ENCODE measurements at places on chromosomes 13 and 19. TPM values are rescaled to one million over a fixed set of nuclear protein-coding genes. Genes with fewer than 3 reads are reported as not detected.

Gene FOSB
- total RNA-seq, result 6.2 TPM

Gene SMIM44
- not detected for total RNA-seq

Gene GPR12
- not detected for total RNA-seq

Gene ZNF749
- 18.9 TPM for total RNA-seq

DNA sequence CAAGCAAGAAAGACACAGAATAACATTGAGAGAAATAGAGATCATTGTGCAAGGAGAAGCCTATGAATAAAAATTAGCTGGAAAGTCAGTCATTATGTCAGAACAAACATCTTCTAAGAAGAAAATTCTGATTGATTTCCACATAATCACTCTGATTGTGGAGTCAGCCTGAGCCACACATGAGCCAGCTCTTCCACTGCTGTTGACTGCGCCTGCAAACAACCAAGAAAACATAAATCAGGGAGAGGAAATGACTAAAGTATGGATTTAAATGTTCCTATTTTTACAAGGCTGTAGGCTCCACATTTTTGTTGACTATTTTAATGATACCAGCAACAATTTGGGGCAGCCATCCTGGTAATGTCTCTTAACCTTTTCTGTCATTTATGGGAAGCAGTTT, 962.3 kb downstream of the EFNB2 start:
- DNase-seq, result no peak

Gene COL5A3
- total RNA-seq, result 0.61 TPM

DNA sequence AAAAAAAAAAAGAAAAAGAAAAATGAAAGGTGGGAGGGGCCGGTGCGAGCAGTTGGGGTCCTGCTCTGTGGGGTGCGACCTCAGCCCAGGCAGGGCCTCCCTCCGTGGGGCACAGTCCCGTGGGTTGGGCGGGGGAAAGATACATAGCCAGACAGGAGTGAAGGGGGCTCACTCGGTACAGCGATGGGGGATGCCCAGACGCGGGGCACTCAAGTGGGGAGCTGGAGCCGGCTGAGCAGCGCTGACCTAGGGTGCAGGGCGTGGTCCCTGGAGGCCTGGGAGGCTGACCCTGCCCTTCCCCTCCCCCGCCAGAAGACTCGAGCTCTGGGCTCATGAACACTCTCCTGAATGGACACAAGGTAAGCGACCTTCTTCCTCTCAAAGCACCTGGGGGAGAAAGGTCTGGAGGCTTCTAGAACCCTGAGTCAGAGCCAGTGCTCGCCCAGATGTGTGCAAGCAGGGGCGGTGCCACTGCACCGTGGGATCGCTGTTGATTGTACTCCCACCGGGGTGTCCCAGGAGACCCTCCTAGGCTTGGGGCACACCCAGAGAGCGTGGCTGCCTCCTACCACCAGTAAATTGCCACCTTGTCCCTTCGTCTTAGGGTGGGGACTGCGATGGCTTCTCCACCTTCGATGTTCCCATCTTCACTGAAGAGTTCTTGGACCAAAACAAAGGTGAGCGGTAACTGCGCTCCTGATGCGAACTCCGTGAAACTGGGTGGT, 3.4 kb downstream of the HMG20B start:
- no peak for DNase-seq

GRCh38 chr13:109784590-109785140, 1.7 kb downstream of the IRS2 start:
- DNase-seq, result peak; percentile 88

- no peak for DNase-seq
These were observed 891.7 kb upstream of the MIR17HG start for GRCh38 chr13:90455823-90456222.

Gene SRRM5
- total RNA-seq, result 0.18 TPM

Gene POGLUT2
- 9.2 TPM for total RNA-seq

DNA sequence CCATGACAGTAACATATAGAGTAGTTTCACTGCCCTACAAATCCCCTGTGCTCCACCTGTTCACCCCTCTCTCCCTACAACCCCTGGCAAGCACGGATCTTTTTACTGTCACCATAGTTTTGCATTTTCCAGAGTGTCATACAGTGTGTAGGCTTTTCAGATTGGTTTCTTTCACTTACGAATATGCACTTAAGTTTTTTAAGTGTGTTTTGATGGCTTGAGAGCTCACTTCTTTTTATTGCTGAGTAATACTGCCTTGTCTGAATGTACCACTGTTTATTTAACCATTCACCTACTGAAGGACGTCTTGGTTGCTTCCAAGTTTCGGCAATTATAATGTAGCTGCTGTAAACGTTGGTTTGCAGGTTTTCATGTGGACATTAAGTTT, 175.1 kb downstream of the ITGBL1 start:
- DNase-seq, result no peak

GRCh38 chr13:33031277-33031676, 15.1 kb downstream of the KL start:
- no peak for DNase-seq

Gene PDE4C
- total RNA-seq, result 0.11 TPM

GRCh38 chr19:55809381-55810058, 22.3 kb downstream of the NLRP11 start:
- DNase-seq, result peak; percentile 69

DNA sequence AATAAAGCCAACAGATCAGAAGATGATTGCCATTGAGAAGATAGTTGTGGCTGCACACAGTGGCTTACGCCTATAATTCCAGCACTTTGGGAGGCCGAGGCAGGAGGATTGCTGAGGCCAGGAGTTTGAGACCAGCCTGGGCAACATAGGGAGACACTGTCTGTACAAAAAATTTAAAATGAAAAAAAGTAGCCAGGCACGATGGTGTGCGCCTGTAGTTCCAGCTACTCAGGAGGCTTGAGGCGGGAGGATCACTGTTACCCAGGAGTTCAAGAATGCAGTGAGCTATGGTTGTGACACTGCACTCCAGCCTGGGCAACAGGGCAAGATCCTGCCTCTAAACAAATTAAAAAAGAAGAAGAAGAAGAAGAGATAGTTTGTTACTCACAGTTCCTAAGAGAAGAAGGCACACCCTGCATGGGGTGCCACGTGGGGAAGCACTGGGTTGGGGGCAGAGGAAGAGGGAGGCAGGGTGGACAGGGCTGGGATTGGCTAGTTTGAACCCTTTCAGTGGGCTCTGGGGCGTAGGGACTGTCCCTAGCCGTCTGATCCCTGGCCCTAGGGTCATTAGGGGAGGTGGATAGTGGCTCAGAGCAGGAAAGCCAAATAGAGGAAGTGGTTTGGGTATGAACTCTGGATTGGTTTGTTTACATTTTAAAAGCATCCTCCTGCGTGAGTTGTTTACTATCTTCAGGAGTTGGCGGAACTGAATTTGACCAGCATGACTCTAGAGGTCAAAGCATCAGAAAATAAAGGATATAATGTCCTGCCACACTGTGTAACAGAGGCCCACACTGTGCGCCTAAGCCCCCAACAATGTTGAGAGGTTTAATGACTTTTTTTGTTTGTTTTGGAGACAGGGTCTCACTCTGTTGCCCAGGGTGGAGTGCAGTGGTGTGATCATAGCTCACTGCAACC, 60.5 kb upstream of the MEDAG start:
- DNase-seq, result no peak

- DNase-seq, result no peak
These were observed 730.8 kb downstream of the EFNB2 start for GRCh38 chr13:105804561-105805190.

- DNase-seq, result no peak
These were observed 453.0 kb downstream of the SLITRK5 start for GRCh38 chr13:88124142-88124541.
